NCI-H524 treated with DMSO at 0.1 percent for 48 hours (cell line): ENCODE measurements at places on chromosomes 11 and 22.

DNA sequence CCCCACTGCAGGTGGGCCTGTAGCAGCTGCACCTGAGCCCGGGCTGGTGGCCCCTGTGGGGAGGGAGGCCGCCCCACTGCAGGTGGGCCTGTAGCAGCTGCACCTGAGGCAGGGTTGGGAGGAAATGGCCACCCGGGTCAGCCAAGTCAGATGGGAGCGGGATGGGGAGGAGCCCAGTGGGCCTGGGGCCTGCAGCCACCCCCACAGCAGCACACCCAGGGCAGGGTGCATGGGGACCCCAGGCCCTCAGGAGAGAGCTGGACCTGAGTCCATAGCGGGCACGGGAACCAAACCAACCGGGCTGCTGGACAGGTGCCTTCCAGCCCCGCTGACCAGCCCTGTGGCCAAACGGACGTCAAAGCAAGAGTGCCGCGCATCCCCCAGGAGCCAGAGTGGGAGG, 61.7 kb downstream of the BRD1 start:
- no peak for DNase-seq

- DNase-seq: no peak
Measured at GRCh38 chr11:77842441-77843121, 21.6 kb downstream of the AAMDC start.

DNA sequence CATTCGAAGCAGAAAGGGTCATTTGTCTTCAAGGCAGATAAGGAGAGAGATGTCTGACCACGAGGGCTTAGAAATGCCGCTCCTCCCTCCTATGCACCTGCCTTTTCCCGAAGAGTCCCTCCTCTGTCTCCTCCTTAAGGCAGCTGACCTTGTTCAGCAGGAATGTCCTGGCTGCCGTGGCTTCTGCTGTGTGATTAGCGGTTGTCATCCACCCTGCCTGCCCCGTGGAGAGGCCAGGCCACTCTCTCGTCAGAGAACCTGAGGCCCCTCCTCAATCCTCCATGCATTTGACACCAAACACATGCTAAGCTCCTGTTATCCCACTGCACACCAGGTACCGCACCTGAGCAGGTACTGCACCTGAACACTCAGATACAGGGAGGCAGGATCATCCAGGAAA, 834.6 kb downstream of the TBC1D22A start:
- DNase-seq: no peak

DNA sequence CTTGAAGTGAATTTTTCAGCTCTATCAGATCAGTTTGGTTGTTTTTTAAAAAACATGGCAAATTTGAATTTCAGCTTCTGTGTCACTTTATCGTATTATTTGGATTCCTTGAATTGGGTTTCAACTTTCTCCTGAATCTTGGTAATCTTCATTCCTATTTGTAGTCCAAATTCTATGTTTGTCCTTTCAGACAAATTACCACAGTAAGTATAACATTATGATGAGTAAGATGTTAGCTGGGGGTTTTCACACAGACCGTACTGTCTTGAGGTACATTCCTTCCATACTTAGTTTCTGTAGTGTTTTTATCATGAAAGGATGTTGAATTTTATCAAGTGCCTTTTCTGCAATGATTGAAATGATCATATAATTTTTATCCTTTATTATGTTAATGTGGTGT, 28.0 kb downstream of the OR5B17 start:
- no peak for DNase-seq

- no peak for DNase-seq
Measured at GRCh38 chr22:22863001-22863400, 24.6 kb upstream of the IGLL5 start.
